ENCODE measurements at places on chromosomes 12 and 14.

DNA sequence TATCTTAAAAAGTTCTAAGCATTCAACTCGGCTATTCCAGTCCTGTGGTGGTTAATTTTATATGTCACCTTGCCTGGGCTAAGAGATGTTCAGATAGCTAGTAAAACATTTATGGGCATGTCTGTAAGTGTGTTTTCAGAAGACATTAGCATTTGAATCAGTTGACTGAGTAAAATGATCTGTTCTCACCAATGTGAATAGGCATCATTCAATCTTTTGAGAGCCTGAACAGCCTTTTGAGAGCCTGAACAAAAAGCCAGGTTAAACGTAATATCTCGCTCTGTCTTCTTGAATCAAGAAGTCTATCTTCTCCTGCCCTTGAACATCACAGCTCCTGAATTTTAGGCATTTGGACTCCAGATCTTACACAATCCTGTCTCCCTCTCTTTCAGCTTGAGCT, 1266.1 kb downstream of the LRFN5 start:
- DNase-seq, result no peak

GRCh38 chr12:49553512-49554088, 14.3 kb downstream of the MCRS1 start:
- DNase-seq, result peak; percentile 17

DNA sequence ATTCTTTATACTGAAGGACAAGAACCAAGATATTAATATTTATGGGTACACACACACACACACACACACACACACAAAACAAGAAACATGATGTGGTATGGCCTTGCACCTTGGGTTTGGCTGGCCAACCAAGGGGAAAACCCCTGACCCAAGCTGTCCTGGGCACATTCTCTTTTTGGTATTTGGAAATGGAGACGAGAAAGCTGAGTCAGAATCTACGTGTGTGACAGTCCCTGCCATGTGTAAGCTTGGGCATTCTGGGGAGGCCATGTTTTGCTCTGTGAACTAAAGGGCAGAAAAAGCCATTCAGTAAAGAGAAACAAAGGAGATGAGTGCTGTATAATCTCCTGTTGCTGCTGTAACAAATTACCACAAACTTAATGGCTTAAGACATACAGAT, 35.6 kb downstream of the PTGER2 start:
- DNase-seq, result no peak

DNA sequence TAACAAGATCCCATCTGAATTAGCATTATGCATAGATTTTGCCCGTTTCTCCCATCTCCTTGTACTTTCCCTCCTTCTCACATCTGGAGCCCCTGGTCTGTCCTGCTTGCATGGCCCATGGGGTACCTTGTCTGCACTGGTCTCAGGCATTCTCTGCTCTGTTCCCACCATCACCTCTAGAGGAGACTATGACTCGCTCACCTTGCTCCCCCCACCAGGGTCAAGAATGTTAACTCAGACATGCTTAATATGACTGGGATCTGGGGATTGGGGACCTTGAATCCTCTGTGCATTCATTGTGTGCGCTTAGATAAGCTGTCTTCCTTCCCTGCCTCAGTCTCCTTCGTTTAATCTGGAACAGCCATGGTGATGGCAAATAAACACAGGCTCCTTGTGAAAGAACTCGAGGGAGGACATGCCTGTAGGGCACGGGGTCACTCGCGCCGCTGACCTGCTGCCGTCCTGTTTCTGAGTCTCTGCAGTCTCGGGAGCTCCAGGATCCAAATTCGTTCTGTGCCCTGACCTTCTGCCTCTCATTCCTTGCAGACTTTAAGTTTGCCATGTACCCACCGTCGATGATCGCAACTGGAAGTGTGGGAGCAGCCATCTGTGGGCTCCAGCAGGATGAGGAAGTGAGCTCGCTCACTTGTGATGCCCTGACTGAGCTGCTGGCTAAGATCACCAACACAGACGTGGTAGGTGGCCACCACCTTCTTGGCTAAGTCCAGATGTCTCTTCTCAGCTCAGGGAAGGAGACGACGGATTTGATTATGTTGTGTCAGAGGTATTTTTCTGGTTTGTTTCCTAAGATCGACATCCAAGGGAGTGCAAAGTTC, 15.0 kb downstream of the CCND2 start:
- DNase-seq, result no peak

GRCh38 chr12:121138284-121138683, 5.6 kb downstream of the P2RX7 start:
- DNase-seq, result no peak

DNA sequence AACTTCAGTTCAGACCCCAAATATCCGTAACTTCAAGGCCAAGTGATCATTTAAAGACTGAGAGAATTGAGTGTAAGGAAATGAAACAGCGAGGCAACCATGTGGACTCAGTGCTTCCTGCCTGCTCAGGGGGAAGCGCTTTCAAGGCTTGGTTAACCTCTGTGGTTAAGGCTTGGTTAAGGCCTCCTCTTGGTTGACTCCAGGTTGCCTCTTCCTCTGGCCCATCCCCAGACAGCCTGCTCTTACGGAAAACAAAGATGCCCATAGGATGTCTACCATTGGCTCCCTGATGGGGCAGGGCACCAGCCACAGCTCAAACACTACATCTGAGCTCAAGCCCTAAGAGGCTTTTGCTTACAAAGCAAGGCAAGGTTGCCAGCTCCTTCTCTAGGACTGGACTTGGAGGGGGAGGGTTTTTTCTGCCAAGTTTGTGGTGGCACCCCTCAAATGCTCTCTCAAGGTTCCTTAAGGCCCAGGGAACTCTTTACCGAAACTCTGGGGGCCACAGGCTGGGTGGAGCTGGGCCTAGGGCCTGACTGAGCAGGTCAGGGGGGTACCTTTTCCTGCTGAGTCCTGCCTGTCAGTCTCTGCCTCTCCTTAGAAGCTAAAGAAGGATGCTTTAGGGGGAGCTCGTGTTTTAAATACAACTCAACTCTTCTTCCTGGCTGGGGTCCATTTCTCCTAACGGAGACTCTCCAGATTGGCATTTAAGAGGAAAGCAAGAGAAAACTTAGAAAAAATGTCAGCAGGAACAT, 13.7 kb downstream of the COL2A1 start:
- DNase-seq, result peak; percentile 25

GRCh38 chr12:93358058-93358457, 19.7 kb upstream of the NUDT4 start:
- no peak for DNase-seq

DNA sequence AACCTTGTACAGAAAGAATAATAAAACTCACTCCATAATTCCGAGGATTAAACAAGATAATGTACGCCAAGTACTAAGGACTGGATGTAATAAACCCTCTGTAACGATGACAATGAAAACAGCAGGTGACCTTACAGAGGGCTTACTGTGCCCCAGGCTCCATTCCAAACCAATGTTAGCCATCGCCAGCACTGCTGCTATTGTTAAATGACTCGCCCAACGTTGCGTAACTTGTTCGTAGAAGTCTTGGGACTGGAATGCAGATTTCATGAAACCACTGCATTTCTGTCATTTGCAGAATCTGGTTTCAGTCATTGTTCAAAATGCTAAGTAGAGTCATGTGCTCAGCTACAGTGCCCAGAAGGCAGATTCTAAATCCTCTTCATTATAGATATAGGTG, 728 bp upstream of the STON2 start:
- DNase-seq, result peak; percentile 97

DNA sequence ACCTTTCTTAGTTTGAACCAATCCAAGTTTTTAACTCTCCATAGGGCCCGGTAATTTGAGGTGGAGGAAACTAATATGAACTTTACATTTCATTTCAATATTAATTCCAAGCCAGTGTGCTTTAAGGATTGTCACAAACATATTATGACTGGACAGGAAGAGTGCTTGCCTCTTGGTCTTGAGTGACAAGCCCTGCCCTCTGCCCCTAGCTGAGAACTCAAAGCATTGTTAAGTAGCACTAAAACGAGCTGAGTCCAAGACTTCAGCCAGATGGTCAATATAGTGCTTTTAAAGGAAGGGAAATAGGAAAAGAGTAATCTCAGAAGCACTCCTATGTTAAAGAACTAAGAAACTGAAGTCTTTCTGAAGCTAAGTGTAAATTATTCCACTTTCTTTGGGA, 17.1 kb downstream of the TRMT5 start:
- no peak for DNase-seq

DNA sequence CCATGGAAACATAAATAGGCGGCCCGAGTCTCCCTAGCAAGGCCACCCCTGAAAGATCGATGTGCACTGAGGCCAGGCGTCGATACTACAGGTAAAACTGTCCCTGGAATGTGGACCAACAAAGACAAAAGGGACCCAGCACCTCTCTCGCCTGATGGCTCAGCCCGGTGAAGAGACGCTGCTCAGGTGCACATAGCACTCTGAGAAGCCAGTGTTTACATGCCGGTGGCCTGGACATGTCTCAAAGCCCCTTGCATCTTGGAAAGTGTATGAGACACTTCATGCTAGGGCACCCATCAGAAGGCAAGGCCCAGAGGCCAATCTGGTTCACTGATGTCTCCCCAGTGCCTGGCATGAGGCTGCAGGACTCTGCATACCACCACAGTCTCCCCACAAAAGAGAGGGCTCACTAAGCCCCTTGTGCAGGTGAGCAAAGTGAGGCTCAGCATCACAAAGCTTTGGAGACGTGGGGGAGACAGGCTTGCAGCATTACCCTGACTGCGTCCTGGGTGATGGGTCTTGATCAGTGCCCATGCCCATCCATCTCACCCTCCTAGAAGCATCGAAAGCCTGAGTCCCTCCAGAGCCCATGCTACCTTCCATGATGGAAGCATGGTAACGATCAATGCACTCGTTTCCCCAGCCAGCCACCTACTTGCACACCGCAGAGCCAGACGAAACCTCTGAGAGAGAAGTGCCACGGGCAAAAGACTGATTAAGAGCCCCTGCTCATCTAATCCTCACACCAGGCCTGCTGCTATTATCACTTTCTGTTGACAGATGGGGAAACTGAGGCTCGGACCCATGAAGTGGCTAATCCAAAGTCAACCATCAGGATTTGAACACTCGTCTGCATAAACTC, 16.1 kb downstream of the BCL11B start:
- no peak for DNase-seq

DNA sequence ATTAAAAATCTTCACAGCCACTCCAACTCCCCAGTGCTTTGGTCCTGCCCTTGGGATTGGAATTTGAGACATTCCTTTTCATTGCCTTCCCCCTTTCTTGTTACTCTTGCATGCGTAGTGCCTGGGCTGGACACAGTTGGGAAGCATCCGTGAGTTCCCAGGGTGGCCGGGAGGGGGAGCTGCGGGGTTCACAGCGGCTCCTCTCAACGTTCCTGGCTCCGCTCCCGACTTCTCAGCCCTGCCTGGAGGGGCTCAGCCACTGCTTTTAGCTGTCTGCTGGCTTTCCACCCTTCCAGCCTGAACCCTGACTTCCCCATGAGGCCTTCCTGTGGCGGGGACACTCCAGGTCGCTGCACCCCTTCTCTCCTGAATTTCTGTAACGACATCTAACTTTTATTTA, 3.2 kb downstream of the TEX52 start:
- DNase-seq, result peak; percentile 80

DNA sequence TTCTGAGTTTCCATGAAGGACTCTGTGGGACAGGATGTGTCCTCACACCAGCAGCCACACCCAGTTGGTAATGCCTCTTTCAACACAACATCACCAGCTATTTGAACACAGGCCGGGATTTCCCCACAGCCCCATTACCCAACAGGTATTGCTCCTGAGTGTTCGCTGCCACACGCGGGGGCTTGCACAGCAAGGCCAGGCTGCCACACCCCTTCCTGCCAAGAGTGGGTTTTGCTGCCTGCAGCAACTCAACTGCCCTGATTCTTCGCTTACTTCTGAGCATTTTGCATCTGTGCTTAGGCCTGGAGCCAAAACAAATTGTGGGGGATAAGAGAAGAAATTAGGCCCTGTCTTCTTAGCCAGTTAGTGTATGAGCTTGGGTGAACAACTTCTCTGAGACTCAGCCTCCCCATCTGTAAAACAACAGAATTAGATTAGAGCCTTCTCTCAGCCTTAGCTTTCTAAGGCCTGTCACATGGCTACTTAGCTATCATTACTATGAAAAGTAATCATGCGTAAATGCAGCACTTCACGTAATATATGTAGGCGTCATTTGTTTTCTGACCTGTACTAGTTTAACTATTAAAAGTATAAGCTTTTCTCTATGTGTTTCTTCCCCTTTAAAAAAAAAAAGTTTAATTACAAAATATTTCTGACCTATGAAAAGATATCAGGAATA, 20.0 kb downstream of the CKAP4 start:
- DNase-seq, result no peak

- DNase-seq, result no peak
Measured at GRCh38 chr12:21888276-21888863, 52.9 kb downstream of the ABCC9 start.

DNA sequence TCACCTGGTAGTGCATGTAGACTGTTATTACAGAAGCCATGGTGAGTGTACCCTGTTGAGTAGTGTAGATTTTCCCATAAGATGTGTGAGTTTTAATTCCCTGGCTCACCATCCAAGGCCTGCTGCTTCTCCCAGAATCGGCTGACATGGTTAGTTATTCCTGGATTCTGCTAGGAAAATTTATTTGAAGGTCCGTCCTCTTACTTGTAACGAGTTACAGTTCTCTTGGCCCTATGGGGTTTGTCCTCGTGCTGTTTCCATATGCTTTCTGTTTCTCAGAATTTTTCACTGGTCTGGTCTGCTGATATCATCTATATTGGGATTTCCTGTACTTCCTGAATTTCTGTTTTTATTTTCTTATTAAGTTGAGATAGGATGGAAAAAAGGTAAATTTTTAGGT, 423.3 kb upstream of the RGS6 start:
- DNase-seq, result no peak

DNA sequence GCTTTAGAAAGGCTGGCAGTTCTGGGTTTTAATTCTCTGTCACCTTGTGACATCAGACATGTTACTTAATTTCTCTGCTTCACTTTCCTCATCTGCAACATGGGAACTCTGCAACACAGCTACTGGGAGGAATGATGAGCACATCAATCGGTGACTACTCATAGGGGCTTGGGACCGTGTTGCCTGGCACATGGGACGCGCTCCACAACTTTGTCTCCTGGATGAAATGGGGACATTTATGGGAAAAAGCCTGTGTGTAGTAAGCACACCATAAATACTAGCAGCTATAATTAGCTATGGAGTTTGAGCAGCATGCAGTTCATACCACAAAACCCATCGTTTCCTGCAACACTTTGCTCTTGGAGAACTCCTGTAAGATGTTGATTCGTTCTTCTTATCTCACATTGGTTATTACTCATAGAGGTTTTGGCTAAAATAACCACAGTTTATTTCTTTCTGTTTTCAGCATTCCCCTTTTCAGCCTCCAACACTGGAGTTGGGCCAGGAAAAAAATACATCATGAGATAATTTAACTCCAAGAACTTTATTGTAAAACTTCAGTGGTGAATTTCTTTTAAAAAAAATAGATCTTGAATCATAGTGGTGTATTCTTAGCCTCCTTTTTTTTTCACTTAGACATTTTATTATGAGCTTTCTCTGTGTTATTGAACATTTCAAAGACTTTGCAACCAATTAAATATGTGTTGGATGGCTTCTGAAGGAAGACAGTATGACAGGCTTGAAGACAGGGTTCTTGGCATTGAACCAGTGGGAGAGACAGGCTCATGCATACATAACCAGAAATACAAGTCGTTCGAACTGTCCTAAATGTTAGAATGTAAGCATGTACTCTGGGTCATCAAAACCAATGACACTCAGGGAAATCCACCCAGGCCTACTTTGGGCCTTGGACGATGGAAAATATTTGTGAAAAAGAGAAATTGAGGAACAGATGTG, 72.7 kb downstream of the RIN3 start:
- peak; percentile 99 for DNase-seq

GRCh38 chr14:81751198-81751597, 217.5 kb upstream of the SEL1L start:
- DNase-seq, result no peak

- DNase-seq, result no peak
Measured at GRCh38 chr14:22448035-22448904, 140.8 kb downstream of the DAD1 start.

Data from fibroblast of skin of right biceps (primary cell).